ENCODE measurements at places on chromosomes 4 and X.

GRCh38 chr4:84159762-84160161 lies 339.3 kb downstream of the NKX6-1 start:
- DNase-seq = no peak

DNA sequence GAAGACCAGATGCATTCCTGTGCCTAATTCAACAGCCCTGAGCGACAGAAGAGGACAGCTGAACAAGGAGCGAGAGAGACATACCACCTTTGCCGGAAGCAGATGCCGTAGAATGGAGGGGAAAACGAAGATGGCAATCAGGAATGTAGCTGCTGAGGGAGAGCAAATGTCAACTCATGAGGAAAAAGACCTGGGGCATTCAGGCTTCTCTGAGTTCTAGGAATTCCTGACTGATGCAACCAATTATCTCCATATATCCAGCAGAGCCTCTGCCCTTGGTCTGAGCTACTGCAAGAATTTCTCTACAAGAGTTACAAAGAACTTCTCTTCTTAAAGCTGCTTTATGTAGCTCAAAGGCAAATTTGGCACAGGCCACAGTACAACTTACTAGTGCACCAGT lies 40.5 kb upstream of the INPP4B start:
- no peak for DNase-seq

GRCh38 chrX:39839371-39839770 lies 258.4 kb downstream of the BCOR start:
- no peak for DNase-seq

DNA sequence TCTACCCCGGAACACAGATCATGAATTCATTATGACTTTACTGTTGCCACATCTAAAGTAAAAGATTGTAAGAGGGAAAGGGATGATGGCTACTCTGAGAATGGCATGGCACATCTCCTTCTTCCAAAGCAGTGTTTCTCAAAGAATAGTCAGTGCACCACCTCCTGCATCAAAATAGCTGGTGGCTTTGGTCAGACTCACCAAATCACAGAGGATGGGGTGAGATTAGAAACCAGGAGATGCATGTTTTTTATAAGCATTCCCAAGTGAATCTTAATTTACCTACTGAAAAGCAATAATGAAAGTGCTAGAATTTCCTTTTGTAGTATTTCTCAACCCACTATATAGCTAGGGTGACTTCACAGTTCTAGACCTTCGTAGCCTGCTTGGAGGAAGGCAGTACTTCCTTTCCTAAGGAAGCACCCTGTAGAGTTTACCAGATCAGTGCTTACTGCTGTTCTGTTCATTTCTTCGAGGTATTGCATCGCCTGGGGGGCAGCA lies 340.8 kb upstream of the KLF3 start:
- DNase-seq = peak; percentile 42

DNA sequence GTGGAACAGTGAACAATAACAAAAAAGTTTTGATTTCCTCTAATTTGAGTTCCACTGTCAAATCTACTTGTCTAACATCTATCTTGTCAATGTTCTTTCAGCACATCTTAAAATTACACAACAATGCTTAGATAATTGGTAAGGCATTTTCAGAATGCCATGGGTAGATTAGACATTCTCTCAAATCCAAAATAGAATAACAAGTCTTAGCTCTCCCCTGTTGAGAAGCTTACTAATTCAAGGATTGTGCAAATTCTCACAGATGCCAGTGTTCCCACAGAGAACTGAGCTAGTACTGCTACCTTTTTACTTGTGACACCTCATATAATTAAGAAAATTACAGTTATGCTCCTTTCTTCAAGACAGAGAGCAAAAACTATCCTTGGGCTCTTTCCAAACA lies 2442.0 kb downstream of the PCDH7 start:
- DNase-seq = no peak

GRCh38 chr4:95545546-95545945 lies 3.2 kb downstream of the UNC5C start:
- DNase-seq = no peak

GRCh38 chr4:104413487-104413886 lies 81.2 kb downstream of the CXXC4 start:
- DNase-seq = no peak

GRCh38 chrX:20116087-20116576 lies 575 bp downstream of the MAP7D2 start:
- no peak for DNase-seq

GRCh38 chr4:138099385-138099784 lies 142.8 kb downstream of the SLC7A11 start:
- no peak for DNase-seq

DNA sequence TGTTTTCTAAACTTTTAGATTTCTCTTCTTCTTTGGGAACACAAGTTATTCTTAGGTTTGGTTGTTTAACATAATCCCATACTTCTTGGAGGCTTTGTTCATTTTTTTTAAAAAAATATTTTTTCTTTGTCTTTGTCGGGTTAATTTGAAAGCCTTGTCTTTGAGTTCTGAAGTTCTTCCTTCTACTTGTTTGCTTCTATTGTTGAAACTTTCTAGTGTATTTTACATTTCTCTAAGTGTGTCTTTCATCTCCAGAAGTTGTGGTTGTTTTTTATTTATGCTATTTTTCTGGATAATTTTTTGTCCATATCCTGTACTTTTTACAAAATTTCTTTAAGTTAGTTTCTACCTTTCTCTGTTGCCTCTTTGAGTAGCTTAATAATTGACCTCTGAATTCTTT lies 116.1 kb downstream of the NPNT start:
- DNase-seq = no peak

- DNase-seq = no peak
These were observed 5.4 kb upstream of the NAA15 start for GRCh38 chr4:139295942-139296299.

Data from activated CD4-positive, alpha-beta T cell treated with anti-CD3 and anti-CD28 coated beads, Interleukin-2, amount 10 ng/mL, durations not matched to agents 24 days and 14 days (primary cell).